ENCODE measurements at places on chromosomes 6 and 20.

GRCh38 chr20:62358171-62359042, 8.7 kb downstream of the LAMA5 start:
- no peak for DNase-seq

- no peak for DNase-seq
Measured at GRCh38 chr6:71656121-71656520, 230.2 kb upstream of the RIMS1 start.

DNA sequence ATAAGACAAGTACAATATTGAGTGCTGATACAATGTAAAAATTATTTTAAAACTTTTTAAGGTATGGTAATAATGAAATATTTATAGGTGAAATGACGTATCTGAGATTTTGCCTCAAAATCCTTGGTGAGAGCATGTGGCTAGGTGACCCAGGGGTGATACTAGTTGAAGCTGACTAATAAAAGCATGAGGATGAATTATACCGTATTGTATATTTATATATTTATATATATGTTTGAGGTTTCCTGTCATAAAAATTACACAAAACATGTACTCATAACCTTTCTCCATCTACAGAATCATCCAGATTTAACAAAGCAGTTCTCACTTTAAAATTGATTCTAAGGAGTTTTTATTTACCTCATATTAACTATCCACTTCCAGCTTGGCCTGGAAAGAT, 358.1 kb downstream of the CDKAL1 start:
- no peak for DNase-seq

- DNase-seq: no peak
Measured at GRCh38 chr6:135161411-135162395, 19.4 kb upstream of the MYB start.

GRCh38 chr6:35557239-35557638, 44.5 kb upstream of the TULP1 start:
- DNase-seq: no peak

DNA sequence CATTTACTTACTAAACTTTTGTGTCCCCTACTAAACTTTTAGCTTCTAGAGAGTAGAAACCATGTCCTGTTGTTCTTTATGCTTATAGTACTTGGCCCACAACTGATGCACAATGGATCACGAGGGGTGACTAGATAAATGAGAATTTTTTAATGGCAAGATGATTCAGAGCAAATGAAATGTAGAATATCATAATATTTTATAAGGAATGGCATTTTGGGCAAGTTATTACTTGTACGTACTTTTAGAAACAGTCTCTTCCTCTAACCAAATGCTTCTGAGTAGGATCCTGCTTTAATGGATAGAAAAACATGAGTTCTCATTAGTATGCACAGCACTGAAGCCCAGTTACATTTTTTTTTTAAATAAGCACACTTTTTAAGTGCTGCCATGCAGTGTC, 336.3 kb downstream of the NRN1 start:
- DNase-seq: no peak

DNA sequence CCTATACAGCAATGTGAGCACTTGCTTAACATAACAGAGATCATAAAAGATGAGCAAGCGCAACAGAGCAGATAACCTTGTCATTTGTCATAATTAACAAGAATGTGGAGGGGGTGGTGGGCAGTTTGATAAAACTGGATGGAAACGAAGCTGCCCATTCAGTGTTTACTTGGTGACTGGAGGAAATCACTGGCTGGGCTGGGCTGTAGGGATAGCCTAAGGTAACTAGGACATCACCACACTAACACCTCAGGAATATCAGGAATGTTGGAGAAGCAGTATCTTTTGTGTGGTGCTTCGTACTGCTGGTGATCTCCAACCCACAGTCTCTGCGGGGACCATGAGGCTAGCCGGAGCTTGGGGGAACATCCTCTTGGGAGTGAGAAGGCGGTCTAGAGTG, 218.4 kb downstream of the HIVEP2 start:
- DNase-seq: no peak

- no peak for DNase-seq
Measured at GRCh38 chr6:25315194-25316177, 36.3 kb downstream of the CARMIL1 start.

- peak; percentile 63 for DNase-seq
Measured at GRCh38 chr6:122838060-122838780, 49.2 kb downstream of the SMPDL3A start.

All from choroid plexus epithelial cell (primary cell).